Left cardiac atrium (tissue), 4 donors: ENCODE measurements at places on chromosomes 7 and 10.

GRCh38 chr7:28018856-28019465 lies 161.6 kb downstream of the JAZF1 start:
- DNase-seq = no peak

DNA sequence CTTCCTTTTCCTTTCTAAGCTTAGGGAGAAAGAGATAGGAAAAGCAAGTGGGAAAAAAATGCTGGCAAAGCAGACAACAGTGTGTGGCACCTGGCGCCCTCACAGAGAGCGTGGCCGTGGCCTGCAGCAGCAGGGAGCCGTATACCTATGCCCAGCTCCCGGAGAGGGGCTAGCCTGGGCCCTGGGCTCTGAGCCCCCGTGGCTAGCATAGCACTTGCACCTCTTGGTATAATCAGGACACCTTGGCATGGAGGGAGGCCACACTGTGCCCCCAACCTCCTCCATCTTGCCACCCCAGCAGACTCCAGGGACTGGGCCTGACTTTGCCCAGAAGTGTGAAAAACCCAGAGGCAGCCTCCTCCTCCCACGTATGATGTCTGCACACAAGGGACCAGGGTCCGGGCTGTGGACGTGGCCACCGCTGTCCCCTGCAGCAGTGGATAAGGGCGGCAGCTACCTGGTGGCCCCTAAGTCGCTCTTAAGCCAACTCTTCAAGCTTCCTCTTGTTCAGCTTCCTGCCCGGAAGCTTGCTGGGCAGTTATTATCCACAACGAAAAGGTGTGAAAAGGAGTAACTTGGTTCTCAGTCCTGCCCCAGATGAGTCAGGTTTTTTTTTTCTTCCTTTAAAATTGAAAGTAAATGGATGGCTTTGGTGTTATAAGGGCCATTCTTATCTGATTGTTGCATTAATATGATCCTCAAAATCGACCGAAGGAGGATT lies 249.1 kb upstream of the PITRM1 start:
- no peak for DNase-seq

- DNase-seq = no peak
These were observed 17.2 kb upstream of the UBE2H start for GRCh38 chr7:129969881-129970446.

DNA sequence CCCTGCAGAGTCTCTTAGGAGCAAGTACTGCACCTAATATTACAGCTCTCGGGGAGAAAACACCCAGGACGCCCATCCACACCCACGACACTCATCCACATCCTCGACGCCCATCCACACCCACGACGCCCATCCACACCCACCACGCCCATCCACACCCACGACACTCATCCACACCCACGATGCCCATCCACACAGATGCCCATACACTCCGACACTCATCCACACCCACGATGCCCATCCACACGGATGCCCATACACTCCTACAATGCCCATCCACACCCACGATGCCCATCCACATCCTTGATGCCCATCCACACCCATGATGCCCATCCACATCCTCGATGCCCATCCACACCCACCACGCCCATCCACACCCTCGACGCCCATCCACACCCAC lies 503.1 kb downstream of the PTPRN2 start:
- no peak for DNase-seq

GRCh38 chr7:77823787-77824186 lies 25.2 kb downstream of the PHTF2 start:
- DNase-seq = no peak

DNA sequence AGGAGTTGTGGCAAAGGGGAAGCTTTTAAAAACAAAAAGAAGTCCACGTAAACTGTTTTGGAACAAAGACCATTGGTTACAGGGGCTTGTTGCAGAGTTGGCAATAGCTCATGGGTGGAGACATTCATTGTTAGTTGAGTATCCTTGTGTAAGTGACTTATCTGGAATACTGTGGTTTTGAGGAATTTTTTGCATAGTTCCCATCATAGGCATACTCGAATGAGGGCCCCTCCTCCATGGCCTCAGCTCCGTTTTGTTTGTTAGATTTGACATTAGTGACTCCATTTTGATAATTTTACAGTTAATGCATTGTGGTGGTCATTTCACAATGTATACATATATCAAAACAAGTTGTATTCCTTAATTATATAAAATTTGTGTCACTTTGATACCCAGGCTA lies 12.8 kb upstream of the SMKR1 start:
- no peak for DNase-seq

- no peak for DNase-seq
These were observed 76.1 kb upstream of the PITRM1 start for GRCh38 chr10:3248526-3249306.

DNA sequence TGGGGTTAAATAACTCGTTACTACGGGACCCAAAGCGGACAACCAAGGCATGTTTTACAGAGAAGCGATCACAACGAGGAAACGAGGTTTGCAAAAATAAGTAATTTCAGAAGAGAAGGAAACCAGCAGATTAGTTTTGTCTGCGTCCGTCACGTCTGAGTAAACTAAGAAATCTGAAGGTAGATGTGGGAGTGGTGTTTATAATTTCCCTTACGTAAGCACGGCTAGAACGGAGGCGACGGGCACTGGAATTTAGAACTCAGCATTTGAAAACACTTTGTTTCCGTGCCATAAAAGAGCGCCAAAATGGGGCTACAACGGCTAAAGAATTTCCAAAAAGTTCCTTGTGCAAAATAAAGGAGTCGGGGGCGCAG lies 718 bp upstream of the UMAD1 start:
- DNase-seq = no peak

- no peak for DNase-seq
These were observed 13.9 kb downstream of the POLL start for GRCh38 chr10:101573885-101574753.

GRCh38 chr7:19558527-19558926 lies 150.3 kb downstream of the POLR1F start:
- DNase-seq = no peak

- DNase-seq = peak; percentile 42
These were observed 298.5 kb upstream of the KLF6 start for GRCh38 chr10:4083509-4084003.

- DNase-seq = no peak
These were observed 14.7 kb downstream of the COL1A2 start for GRCh38 chr7:94409200-94409948.

DNA sequence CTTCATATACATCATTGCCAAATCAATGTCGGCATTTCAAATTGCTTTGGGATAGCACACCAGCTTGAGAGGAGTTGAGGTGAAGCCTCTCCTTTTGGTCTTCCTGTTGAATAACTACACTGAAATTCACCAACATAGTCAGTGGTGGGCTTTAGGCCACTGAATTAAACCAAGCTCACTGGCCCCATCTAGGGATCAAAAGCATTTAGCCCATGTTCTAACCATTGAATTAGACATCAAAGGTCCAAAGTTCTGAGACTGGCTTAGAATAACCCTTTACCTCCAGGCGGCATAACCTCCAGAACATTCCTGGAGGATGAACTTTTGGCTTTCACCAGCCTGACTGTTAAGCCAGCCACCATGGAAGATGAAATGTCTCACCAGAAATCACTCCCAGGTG lies 54.6 kb downstream of the BPGM start:
- DNase-seq = no peak
